ENCODE measurements at places on chromosomes 5 and 9.

GRCh38 chr5:471750-472058 lies 28.7 kb downstream of the EXOC3 start:
- DNase-seq = no peak

DNA sequence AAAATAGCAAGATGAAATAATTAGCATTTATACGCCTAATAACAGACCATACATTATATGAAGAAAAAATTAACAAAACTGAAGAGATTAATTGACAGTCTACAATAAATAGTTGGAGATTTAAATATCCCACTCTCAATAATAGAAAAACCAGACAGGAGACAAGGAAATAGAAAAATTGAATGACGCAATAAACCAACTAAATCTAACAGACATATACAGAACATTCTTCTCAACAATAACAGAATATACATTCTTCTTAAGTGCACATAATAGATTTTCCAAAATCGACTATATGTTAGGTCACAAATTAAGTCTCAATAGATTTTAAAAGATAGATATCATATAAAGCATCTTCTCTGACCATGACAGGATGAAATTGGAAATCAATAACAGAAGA lies 25.6 kb upstream of the RNF180 start:
- DNase-seq = no peak

DNA sequence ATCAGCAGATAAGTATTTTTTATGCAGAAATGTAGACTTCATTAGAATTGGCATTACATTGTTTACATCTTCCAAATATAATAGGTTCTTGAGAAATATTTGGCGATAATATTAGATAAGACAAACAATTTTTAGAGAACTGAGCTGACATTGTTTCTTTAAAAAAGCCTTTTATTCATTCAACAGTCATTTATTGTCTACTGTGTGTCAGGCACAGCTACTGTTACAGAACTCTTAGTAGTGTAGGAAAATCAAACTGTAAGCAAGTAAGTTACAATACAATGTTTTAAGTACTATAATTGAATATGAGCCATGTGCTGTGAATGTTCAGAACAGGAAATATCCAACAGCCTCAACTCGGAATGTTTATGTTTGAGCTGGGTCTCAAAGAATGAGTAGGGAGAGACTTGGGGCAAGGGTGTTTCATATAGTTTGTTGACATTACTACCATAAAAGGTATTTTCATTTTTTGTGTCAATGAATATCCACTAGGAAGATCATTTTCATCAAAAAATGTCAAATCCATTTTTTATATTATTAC lies 114.0 kb downstream of the CDC42SE2 start:
- DNase-seq = no peak

GRCh38 chr9:26656003-26656870 lies 236.4 kb downstream of the CAAP1 start:
- DNase-seq = no peak

DNA sequence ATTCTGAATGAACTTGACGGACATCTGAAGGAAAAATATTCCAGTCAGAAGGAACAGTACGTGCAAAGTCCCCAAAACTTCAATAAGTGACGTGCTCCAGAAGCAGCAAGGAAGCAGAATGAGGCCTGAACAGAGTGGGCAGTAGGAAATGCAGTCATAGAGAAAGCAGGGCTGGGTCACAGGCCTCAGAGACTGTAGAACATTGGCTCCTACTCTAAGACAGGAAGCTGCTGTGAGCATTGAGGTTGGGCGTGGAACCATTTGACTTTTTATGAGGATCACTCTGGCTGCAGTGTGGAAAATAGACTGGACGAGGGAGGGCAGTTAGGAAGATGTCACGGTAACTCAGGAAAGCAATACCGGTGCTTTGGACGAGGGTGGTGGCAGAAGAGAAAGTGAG lies 64.0 kb downstream of the DOCK8 start:
- DNase-seq = no peak

GRCh38 chr5:147773587-147773986 lies 8.9 kb downstream of the JAKMIP2 start:
- DNase-seq = no peak

- no peak for DNase-seq
These were observed 308.6 kb downstream of the FBXL7 start for GRCh38 chr5:15808577-15808976.

DNA sequence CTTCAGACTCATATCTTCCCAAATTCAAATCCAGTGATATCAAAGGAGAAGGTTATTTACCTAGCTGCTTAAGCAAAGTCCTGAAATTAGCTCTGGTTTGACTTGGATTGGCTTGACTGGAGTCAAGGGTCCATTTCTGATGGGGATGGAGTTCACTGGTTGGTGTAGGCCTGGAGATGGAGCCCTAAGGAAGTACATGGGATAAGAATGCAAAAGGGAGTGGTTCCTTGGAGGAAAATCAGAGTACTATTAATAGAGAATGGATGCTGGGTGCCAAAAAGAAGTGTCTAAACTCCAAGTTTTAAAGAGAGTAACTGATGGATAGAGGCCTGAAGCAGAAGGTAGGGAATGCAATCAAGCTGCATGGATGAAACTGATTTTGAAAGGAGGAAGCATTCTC lies 13.8 kb downstream of the TXNDC8 start:
- DNase-seq = no peak

GRCh38 chr9:114627553-114627952 lies 16.5 kb downstream of the TMEM268 start:
- no peak for DNase-seq

- DNase-seq = no peak
These were observed 8.8 kb upstream of the PGGT1B start for GRCh38 chr5:115271295-115272050.

DNA sequence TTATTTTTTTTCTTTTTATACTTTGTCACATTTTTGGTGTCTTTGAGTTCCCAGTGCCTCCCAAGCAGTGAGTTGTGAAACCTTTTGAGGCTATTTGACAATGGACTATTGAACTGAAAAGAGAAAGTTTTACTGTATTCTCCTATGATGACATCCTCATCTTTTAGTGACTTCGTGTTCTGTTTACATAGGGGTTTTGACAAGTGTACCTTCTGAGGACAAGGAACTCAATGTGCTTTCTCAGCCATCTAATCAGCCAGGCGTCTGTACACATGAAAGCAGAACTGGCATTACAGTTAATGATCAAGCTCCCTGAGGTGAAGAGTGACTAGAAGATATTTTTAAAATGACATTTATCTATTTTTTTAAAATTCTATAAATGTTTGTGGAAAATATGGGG lies 175.5 kb downstream of the ANXA1 start:
- DNase-seq = no peak

DNA sequence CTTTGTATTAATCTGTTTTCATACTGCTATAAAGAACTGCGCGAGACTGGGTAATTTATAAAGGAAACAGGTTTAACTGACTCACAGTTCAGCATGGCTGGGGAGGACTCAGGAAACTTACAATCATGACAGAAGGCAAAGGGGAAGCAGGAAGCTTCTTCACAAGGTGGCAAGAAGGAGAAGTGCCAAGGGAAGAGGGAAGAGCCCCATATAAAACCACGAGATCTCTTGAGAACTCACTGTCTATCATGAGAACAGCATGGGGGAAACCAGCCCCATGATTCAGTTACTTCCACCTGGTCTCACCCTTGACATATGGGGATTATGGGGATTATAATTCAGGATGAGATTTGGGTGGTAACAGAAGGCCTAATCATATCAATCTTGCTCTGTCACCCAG lies 60.9 kb upstream of the CHD1 start:
- DNase-seq = no peak

GRCh38 chr9:122347348-122348287 lies 23.2 kb upstream of the PTGS1 start:
- DNase-seq = no peak

GRCh38 chr9:113932906-113933584 lies 56.9 kb downstream of the ZNF618 start:
- DNase-seq = no peak

- DNase-seq = no peak
These were observed 18.7 kb upstream of the RASGRF2 start for GRCh38 chr5:80941496-80941895.

GRCh38 chr5:134145779-134146581 lies 30.8 kb downstream of the SKP1 start:
- DNase-seq = peak; percentile 81

All from stimulated activated CD4-positive, alpha-beta T cell treated with anti-CD3 and anti-CD28 coated beads, Interleukin-1b, Interleukin-23, amount 100 ng/mL, for 1 hour (primary cell).